ENCODE measurements at places on chromosomes 3 and 15.

DNA sequence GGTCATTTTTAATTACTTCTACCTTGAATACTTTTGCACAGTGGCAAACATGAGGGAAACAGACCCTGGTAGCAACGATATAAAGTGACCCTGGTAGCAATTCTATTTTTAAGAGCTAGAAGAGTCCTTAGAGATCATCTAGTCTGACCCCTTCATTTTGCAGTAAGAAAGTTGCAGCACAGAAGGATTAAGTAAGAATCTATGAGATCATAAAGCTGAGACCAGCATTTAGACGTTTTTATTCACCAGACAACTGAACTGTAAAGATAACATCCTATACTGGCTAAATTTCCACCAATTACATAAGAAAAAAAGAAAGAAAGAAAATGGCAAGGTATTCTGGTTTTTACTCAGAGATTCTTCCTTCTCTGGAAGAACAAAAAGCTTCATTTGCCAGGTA, 49.9 kb downstream of the LRRFIP2 start:
- no peak for DNase-seq

- no peak for DNase-seq
These were observed 40.4 kb upstream of the IQSEC1 start for GRCh38 chr3:13113346-13114330.

- no peak for DNase-seq
These were observed 125.8 kb upstream of the MRPS22 start for GRCh38 chr3:139218046-139218445.

DNA sequence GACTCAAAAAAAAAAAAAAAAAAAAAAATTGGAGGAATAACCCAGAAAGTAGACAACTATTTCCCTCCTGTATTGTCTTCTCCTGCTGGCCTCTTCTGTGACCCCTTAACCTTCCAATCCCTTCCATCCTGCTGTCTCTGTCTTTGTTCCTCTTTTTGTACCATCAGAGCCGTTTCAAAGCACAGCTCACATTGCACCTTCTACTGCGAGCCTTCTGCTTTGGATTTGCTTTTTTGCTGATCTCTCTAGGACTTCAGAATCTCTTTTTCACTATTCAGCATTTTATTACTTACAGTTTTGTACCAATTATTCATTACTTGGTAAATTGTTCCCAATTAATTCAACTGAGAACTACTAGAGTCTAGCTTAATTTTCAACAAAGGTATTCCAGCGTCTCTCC, 284.0 kb upstream of the TBL1XR1 start:
- DNase-seq = no peak

- no peak for DNase-seq
These were observed 337.2 kb upstream of the DNAJC19 start for GRCh38 chr3:181326637-181327223.

GRCh38 chr3:152860736-152861135, 25.8 kb downstream of the P2RY1 start:
- DNase-seq = no peak

- DNase-seq = no peak
These were observed 520.6 kb downstream of the MFSD1 start for GRCh38 chr3:159322322-159322939.

Measured in stimulated activated CD4-positive, alpha-beta T cell treated with anti-CD3 and anti-CD28 coated beads, Interleukin-4, amount 100 ng/mL, for 24 hours (primary cell).